ENCODE measurements at places on chromosomes 7 and 10.

- DNase-seq, result no peak
Measured at GRCh38 chr10:133056651-133057178, 31.0 kb upstream of the ADGRA1 start.

- DNase-seq, result no peak
Measured at GRCh38 chr7:55381189-55381588, 16.1 kb downstream of the LANCL2 start.

GRCh38 chr10:7572391-7572790 is 94.4 kb downstream of the ITIH5 start:
- no peak for DNase-seq

- DNase-seq, result no peak
Measured at GRCh38 chr10:324593-324992, 189.3 kb downstream of the ZMYND11 start.

DNA sequence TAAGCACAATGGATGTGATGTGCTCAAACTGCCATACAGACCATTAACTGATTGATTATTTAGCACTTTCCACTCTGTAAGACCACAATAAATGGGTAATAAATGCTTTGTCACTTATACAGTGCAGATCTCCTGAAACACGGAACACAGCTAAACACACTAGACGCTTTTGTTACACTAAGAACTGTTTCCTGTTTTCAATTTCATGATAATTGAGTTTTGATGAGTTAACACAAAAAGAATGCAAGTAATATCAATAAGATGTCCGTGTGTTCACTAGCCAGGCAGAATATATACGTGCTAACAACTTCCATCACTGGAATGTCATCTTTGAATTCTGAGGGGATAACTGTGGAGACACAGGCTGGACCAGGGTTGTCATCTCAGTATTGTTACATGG is 178.8 kb downstream of the SKAP2 start:
- peak; percentile 47 for DNase-seq

GRCh38 chr7:151808400-151809145 is 68.3 kb downstream of the PRKAG2 start:
- peak; percentile 65 for DNase-seq

DNA sequence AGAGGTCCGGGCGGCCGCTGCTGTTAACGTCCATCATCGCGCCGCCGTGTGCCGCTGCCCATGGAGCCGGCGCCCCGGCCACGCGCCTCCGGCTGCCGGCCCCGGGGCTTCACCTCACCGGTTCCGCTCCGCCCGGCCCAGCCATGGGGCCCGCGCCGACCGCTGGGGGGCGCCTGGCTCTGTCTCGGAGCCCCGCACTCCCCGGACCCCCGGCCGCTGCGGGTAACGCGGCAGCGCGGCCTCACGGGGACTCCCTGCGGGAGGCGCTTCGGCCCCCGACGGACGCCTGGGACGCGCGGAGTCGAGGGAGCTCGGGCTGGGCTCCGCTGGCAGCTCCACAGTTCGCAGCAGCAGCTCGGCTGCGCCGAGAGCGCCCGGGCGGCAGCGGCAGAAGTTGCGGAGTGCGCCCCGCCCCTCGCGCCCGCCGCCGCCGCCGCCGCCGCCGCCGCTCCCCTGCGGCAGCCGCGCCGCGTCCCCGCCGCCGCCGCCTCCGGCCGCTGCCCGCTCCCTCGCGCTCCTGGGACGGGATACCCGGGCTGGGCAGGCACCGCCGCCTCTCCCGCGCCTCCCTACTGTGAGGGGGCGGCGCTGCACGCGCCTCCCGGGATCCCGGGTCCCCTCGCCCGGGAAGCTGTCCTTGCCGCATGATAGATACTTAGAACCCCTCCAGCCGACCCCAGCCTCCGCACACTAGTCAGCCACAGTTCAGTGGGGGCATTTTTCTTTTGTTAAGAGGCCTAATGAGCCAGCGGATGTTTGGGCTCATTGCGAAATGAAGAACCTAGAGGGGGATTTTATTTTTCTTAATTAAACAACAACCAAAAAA is at the start of gene HTR7:
TSS of gene HTR7 (minus strand) at position 405 of the 826 bp plus-strand sequence. CDS start at position 37, 368 bp downstream.
- peak; percentile 37 for DNase-seq

GRCh38 chr10:6574664-6575176 is 5.4 kb downstream of the PRKCQ start:
- no peak for DNase-seq

All from NCI-H69 (cell line).